Stimulated activated CD4-positive, alpha-beta T cell treated with anti-CD3 and anti-CD28 coated beads, TNF-alpha, amount 100 ng/mL, for 1 hour (primary cell): ENCODE measurements at places on chromosomes 2 and 18.

- no peak for DNase-seq
Observed at GRCh38 chr2:213202011-213202410, 50.6 kb upstream of the IKZF2 start.

DNA sequence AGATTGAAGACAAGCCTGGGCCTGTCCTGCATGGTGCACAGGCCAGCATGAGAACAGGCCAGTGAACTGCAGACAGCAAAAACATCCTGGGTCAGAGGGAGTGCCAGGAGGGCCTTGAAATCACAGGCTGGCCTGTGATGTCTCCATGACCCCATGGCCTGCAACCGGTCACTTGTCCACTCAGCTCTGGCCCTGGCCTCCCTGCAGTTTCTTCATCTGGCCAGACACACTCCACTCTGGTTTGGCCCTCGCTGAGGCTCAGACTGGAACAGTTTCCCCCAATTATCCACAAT, 12.6 kb downstream of the CYRIA start:
- DNase-seq, result no peak

DNA sequence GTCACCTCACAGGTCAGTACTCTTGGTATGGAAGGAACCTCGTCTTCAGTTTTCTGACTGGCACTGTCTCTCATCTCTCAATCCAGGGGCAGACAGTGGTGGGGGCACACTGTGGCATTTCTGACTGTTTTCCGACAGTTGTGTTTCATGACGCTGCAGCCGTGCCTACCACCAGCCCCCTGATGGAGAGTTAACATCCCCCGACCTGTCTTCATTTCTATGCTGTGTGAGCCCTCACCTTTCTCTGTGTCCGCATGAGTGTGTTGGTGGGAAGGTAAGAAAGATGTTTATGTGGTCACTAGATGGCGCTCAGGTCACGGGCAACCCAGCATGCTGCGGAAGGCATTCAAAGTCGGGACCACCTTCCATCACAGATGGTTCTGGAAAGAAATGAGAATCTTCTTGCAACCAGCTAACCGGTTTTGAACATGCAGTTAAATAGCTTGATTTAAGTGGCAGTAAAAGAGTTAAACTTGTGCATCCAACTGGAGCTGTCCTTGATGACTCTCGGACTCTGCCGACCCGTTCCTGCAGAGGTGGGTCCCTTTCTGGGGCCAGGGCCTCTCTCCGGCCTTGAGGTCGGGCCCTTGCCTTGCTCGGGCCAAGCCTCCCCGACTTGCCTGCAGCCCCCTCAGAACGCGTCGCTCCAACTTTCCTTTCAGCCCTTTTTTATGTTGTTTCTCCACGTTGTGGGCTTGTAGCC, 92.4 kb downstream of the DYSF start:
- no peak for DNase-seq

- DNase-seq, result peak; percentile 38
Observed at GRCh38 chr2:69893684-69894551, at the start of gene SNRNP27. Gene SNRNP27 (plus strand): TSS chr2:69893956. CDS start chr2:69893985, 29 bp downstream.

- DNase-seq, result no peak
Observed at GRCh38 chr2:169693360-169693759, 845 bp downstream of the CFAP210 start.

GRCh38 chr18:6374340-6374739, 40.4 kb downstream of the L3MBTL4 start:
- no peak for DNase-seq

DNA sequence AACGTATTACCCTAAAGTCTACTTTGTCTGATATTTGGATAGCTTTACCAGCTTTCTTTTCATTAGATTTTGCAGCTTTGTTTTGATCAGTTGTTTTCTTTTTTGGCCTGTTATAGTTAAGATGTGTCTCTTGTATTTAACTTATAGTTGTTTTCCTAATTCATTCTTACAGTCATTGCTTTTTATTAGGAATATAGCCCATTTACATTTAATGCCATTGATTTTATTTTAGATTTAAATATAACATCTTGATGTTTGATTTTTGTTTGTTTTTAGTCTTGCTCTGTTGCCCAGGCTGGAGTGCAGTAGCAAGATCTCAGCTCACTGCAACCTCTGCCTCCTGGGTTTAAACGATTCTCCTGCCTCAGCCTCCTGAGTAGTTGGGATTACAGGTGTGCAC, 215.9 kb upstream of the HDAC4 start:
- DNase-seq, result no peak

DNA sequence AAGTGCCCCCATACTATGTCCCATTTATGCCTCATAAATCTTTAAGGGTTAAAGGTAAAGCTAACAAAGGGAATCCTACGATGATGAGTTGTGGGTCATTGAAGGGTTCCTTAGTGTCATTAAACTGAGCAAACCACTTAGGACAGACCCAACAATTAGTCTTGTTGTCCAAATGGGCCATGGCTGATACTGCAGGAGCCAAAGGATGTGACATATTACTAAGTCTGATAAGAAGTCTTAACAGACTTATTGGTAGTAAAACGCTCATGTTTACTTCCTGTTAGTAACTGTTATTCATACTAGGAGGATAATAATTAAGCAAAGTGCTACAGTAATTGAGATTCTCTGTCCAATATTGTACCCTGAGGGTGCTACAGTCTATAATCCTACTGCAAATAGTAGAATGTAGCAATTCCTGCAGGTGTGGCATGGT, 96.8 kb downstream of the PTPN4 start:
- DNase-seq, result no peak

DNA sequence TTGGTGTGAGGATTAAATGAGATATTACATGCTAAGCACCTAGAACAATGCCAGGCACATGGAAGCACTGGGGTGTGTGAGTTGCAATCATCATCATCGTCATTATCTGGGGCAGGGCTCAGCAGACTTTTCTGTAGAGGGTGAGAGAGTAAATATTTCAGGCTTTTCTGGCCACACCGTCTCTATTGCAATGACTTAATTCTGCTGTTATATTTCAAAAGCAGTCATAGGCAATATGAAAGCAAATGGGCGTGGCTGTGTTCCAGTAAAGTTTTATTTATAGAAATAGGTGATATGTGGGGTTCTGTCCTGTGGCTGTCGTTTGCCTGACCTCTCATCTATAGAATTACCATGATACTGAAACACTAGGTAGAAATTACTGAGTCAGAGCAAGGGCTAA, 60.6 kb downstream of the IL1R2 start:
- no peak for DNase-seq

- no peak for DNase-seq
Observed at GRCh38 chr18:61749031-61749430, 143.8 kb downstream of the RNF152 start.

DNA sequence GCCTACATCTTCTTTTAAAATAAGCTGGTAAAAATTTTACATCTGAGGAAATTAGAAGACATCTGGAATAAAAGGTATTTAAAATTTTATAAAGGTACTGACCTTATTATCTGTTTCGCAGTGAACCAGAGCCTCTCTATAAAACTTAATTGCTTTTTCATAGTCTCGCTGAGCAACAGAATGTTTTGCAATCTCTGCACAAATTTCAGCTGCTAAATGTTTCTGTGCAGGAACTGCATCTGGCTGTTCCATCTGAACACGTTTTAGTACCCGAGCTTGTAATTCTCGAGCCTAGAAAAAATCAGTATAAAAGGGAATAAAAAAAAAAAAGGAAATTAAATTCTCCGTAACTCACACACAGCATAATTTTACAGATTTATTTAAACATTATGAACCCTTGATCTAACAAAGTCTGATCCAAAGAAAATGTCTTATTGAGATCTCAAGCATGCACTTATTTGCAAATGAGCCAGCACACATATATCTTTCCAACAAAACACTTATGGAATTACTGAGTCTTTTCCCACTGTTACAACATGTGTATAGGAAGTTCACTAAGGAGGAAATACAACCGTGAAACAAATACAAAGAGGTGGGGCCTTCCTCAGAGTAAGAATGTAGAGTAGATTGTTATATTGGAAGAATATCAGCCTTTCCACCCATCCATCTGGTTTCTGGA, 51.8 kb downstream of the TTC21B start:
- no peak for DNase-seq

DNA sequence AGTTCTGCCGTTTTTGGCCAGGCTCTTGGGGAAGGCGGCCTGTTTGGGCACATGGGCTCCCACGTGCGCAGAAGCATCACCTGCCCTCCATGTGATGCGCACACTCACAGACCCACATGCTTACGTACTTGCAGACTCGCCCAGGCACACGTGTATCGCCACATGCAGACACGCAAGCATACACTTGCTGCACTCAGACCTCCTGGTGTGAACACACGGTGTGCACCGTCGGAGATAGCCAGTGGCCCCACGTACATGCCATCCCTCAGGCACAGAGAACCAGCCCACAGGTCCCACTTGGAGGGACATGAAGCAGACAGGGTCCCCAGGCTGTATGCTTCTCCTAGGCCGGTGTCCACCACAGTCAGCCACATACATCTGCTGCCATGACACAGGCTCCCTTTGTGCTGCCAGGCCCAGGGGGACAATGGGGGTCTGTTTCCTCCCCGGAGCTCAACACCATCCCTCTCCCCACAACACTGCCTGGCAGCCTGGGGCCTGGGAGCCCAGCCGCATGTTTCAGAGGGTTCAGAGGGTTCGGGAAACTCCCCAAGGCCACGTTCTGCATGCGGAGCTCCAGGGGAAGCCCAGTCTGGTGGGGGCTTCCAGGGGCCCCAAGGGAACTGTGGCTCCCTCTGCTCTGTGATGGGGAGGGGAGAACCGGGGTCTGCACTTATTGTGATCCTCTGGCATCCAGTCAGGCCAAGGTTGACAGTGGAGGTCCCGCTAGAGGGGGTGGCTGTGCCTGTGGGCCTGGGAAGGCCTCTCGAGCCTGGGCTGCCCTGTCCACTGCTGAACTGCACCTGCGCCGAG, 208.1 kb upstream of the HAAO start:
- DNase-seq, result no peak

- no peak for DNase-seq
Observed at GRCh38 chr2:44897406-44897805, 44.1 kb upstream of the SIX3 start.

DNA sequence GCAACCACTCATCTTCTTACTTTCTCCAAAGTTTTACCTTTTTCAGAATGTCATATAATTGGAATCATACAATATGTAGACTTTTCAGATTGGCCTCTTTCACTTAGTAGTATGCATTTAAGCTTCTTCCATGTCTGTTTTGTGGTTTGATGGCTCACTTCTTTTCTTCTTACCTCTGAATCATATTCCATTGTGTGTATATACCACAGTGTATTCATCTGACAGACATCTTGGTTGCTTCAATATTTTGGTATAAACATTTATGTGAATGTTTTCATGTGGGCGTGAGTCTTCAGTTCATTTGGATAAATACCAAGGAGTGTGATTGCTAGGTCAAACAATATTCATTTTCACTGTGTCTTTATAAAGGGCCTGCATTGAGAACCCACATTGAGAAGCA, 136.1 kb upstream of the NOSTRIN start:
- DNase-seq, result no peak

GRCh38 chr2:217186668-217187159, 326.9 kb upstream of the TNP1 start:
- DNase-seq, result no peak

DNA sequence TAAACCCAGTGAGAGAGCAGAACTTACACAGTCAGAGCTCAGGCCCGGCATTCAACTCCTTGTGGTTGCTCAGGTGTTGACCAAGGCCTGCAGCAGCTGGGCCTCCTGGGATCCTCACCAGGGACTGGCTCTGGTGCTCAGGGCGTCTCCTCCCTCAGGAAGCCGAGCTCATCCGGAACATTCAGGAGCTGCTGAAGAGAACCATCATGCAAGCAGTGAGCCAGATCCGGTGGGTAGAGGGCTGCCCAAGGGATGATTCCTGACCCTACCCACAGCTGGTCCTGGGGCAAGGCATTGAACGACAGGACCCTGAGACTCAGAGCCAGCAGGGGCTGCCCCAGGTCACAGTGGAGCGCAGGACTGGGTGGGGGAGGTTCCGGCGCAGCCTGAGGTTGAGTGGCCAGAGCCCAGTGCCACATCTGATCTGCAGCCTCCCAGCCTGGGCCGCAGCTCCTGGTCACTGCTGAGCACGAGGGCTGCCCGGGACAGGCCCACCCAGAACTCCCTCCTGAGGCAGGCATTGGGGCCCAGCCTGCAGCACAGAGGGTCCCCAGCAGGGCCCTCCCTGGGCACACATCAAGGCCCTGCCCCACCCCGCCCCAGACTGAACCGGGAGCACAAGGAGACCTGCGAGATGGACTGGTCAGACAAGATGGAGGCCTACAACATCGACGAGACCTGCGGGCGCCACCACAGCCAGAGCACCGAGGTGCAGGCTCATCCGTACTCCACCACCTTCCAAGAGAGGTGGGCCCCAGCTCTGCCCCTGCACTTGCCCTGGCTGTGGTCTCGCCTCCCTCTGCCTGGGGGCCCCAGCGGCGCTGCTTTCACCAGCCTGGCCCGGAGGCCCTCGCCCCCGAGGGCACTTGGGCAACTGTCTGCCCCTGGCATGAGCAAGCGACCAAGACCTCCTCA, 2.4 kb downstream of the TEKT4 start:
- no peak for DNase-seq
